B cell (primary cell): ENCODE measurements at places on chromosomes 5 and 9. TPM values are rescaled to one million over a fixed set of nuclear protein-coding genes. Genes with fewer than 3 reads are reported as not detected.

Gene NR4A3
- polyA plus RNA-seq: 2.5 and 15.7 TPM in 2 replicates

Gene NRARP
- 4.3 and 5.7 TPM in 2 replicates for polyA plus RNA-seq

GRCh38 chr5:124262470-124262869 is 484.0 kb downstream of the ZNF608 start:
- DNase-seq: no peak

DNA sequence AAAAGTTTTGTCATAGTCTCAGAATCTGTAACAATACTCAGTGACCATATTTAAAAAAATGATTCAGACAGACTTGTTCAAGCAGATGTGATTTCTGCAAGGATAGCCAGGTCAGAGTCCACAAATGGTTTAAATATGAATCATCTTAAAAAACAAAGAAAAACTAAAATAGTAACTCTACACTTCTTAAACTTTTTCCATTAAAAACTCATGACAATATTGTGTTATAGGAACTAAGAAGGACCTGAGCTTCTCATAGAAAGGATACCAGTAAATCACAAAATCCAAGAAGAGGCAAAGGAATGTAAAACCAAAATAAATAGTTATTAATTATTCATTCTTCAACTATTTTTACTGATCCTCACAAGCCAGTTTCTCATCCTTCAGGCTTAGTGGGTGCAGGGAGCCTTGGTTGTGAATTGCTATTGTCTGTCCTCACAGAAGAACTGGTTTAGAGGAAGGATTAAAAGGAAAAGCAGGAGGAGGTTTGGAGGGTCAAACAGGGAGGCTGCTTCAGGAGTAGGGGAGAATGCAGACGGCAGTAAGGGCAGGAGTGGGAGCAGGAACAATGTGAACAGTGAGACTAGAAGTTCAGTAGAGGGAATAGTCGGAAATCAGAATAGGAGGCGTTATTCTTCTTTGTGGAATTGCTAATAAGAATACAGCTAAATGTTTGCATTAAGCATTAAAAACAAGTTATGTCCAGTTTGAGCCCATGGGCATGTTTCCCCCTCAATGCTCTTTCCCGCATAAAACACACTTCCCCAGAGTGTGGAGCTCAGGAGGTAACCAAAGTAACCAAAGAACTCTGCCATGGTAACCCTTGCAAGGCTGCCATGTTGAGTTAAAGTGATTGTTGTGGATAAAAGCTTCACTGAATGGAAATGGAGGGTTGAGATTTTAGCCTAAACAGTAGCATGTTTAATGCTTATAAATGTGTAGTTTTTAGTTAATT is 110.7 kb downstream of the CCDC192 start:
- DNase-seq: no peak

Gene SOHLH1
- polyA plus RNA-seq: not detected in 2 replicates

DNA sequence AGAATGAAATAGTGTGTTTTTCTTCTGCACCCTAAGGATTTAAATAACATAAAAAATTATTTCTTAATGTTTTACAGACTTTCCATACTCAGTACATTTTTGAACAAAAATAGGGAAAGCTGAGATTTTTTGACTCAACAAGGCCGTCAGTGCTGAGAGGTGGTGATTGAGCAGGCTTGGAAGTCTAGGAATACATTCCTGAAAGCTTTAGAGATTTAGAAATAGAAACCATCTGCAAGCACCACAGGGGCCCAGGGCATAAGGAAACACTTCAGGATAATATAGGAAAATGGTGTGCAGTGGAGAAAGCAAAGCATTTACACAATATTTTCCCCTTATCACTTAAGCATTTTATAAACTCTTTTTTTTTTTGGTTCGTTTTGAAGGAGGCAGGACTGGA is 5.2 kb downstream of the BASP1 start:
- no peak for DNase-seq

Gene PDCD1LG2
- polyA plus RNA-seq: not detected in 2 replicates

Gene SMIM33
- not detected in 2 replicates for polyA plus RNA-seq

DNA sequence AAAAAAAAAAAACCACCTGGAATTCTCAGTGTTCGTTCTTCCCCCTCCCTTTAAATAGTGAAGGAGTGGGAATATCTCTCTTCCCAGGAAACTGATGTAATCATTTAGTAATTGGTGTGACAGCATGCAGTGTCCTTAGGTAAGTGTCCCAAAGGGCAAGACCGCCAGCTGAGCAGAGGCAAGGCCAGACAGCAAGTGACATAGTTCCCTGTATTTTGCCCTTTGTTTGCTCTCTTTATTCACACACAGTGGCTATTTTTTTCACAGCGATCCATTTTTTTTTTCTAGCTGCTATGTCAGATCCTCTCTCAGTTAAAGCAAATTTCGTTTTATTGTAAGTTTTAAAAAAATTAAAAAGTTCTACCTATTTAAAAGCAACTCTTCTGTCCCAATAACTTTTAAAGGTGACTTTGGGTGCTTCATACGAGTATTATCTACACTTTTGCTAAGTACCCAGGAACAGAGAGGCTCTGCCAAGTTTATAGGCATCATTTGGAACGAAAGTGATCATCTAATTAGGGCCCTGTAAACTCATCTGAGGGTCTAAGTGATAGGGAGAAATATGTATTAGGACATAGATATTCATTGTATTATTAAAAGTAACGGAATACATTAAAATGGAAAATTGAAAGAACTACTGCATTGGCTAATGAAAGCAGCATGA is 98.2 kb upstream of the ALDH1A1 start:
- DNase-seq: no peak

- no peak for DNase-seq
Observed at GRCh38 chr5:112895682-112896081, 26.3 kb downstream of the REEP5 start.

- DNase-seq: no peak
Observed at GRCh38 chr9:117231012-117231411, 183.8 kb downstream of the ASTN2 start.

GRCh38 chr5:962801-963200 is 45.8 kb upstream of the NKD2 start:
- no peak for DNase-seq

GRCh38 chr5:143498821-143499220 is 95.3 kb upstream of the NR3C1 start:
- no peak for DNase-seq
